Muscle of arm (tissue), 14 donors: ENCODE measurements at places on chromosomes 7 and 10.
A peak's percentile ranks its signal among the peaks of the same experiment; 100 is the strongest.

DNA sequence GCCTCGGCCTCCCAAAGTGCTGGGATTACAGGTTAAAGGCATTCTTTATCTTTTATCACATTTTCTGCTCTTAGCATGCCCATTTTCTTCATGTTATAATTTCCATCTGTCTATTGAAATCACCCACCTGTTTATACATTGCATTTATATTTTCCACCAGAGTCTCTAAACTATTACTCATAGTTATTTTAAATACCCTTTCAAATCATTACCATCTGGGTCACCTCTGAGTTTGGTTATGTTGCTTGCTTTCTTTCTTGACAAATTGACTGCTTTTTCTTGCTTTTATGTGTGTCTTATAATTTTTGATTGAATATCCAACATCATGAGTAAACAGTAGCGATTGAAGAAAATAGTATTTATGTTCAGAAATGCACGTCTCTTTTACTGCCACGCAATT lies 71.4 kb downstream of the TMEM270 start:
- no peak for DNase-seq

DNA sequence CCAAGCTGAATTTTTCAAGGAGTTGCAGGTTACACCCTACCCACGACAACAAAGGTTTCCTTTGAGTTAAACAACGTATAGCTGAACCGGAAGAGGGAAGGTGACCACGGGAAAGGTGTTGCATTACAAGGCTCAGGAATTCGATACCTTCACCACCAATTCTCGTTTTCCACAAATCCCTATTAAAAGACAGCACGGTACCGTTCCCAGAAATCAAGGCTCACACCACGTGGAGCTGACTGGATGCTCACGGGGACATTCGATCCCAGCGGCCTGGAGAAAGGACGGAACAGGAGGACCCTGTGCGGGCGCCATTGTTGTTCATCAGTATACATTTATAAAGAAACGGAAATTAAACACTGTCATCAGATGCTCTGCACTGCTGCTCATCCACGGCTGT lies 56.4 kb downstream of the CTBP2 start:
- no peak for DNase-seq

GRCh38 chr10:639001-639750 lies 50.3 kb downstream of the DIP2C start:
- DNase-seq = no peak

DNA sequence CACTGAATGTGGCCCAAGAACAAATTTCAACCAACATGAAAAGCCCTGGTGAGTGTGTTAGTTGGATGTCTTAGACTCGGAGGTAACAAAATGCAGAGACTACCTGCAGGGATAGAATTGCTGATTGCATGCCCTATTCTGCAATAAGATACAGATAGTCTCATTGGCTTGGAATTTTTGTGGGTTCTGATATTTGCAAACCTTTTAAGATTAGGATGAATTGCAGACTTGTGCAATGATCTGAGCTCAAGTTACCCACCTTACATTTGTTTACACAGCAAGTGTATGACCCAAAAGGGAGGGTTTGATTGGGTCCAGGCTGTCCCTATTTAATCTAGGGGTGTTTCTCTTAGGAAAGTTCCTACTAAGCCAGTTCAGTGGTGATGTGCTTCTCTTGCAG lies 45.4 kb downstream of the GPR37 start:
- DNase-seq = no peak

GRCh38 chr10:10587744-10588393 lies 429.8 kb upstream of the CELF2 start:
- no peak for DNase-seq

GRCh38 chr10:88890681-88891381 lies 10.8 kb downstream of the STAMBPL1 start:
- no peak for DNase-seq

- no peak for DNase-seq
Measured at GRCh38 chr7:8065356-8065813, 96.8 kb downstream of the GLCCI1 start.

- DNase-seq = no peak
Measured at GRCh38 chr10:126977216-126977615, 72.0 kb downstream of the DOCK1 start.

GRCh38 chr10:70736525-70736924 lies 48.7 kb downstream of the TBATA start:
- DNase-seq = no peak

GRCh38 chr10:13106387-13107045 lies 6.6 kb downstream of the OPTN start:
- no peak for DNase-seq

GRCh38 chr7:28149291-28150101 lies 31.1 kb downstream of the JAZF1 start:
- no peak for DNase-seq

- peak; percentile 39 for DNase-seq
Measured at GRCh38 chr10:50464004-50464409, 159.7 kb downstream of the SGMS1 start.

- no peak for DNase-seq
Measured at GRCh38 chr10:119680050-119680449, 28.9 kb downstream of the BAG3 start.

- DNase-seq = no peak
Measured at GRCh38 chr7:72111086-72111485, 301.1 kb downstream of the CALN1 start.

GRCh38 chr10:110175406-110175805 lies 32.0 kb upstream of the MXI1 start:
- DNase-seq = no peak

DNA sequence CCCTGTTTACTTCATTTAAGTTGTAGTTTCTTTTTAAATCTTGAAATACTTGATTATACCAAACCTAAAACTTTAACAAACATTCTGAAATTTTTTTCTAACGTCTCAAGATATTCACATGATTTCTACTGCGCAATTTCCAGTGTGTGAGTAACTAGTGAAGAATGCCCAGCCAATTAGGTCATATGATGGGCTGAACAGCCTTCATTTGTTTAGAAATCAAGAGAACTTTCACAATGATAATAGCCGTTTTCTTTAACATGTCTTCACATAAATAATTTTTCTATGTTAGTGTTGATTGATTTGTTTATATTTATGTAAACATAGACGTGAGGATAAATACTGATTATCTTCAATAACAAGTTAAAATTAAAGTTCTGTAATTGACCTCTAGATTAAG lies 21.8 kb downstream of the STAM start:
- DNase-seq = no peak

- DNase-seq = no peak
Measured at GRCh38 chr7:17697128-17697881, 243.0 kb downstream of the SNX13 start.

GRCh38 chr10:109967739-109968088 lies 40.1 kb upstream of the ADD3 start:
- no peak for DNase-seq

GRCh38 chr7:157471259-157472125 lies 134.7 kb downstream of the DNAJB6 start:
- no peak for DNase-seq

- no peak for DNase-seq
Measured at GRCh38 chr7:26444555-26444954, 152.9 kb downstream of the SNX10 start.

DNA sequence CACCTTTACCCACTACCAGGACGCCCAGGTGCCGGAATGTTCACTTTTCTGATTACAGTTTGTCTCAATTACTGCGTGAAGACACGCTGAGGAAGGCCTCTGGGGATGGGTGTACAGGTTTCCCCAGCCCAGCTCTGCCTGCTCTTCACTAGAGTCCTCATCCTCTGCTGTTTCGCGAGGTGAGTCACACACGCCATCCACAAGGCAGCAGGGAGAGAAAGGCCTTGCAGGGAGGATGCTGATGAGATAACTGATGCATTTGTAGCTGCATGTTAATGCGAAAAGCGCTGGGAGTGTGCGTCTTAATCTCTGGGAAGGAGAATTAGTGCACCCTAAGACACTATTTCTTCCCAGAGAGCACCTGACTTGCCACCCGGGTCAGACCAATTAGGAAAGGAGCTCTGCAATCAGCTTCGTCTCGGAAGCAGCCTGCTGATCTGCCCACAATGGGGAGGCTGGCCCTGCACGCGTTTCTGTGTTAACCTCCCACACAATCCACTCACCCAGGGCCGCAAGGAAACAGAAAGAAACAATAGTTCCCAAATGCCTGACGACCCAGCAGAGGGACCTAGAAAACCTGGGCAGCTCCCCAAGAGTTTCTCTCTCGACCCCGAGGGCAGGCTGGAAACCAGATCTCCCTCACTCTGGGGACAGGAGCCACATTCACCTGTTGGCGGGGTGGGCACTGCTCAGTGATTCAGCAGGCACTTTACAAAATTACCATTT lies 578.7 kb downstream of the GLRX3 start:
- DNase-seq = no peak

- no peak for DNase-seq
Measured at GRCh38 chr7:130135208-130136205, 65.2 kb downstream of the KLHDC10 start.

- DNase-seq = peak; percentile 71
Measured at GRCh38 chr7:80916770-80917741, 1.8 kb downstream of the SEMA3C start.

GRCh38 chr7:79979437-79979836 lies 155.2 kb upstream of the GNAI1 start:
- no peak for DNase-seq

GRCh38 chr7:85075864-85076263 lies 111.0 kb downstream of the SEMA3D start:
- DNase-seq = no peak

- no peak for DNase-seq
Measured at GRCh38 chr7:41832941-41833340, 130.1 kb upstream of the INHBA start.

DNA sequence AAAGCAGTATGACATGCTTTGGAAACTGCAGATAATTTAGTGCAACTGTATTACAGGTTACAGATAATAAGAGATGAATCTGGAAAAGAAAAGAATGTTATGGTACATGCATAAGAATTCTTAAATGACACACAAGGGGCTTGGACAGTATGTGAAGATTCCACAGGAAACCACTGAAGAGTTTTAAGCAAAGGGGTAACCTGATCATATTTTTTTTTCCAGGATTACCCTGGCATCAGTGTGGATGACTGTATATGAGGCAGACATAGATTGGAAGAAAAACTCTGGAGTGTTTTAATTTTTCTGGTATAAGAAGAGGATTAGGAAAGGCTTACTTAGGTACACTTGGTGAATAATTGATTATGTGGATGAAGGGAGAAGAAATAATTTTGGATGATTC lies 8.1 kb downstream of the TFPI2 start:
- DNase-seq = no peak

DNA sequence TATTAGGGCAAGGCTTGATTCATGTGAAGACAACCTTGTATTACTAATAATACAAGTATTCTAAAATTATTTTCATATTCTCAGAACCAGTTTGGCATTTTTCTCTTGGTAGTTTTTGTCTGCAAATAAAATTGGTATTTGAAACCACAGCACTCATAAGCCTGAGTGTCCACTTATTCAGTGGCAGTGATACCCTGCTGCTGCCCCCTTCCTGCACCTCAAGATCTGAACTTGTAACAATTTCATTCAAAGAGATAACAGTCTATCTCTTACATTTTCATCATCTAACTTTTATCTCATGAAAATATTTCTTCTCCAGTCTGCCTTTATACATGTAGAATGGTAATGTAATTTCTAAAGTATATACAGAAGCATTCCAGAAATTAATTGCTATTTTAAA lies 9.3 kb downstream of the TFAM start:
- DNase-seq = no peak

- DNase-seq = no peak
Measured at GRCh38 chr10:47400251-47400650, 16.2 kb upstream of the ZNF488 start.

DNA sequence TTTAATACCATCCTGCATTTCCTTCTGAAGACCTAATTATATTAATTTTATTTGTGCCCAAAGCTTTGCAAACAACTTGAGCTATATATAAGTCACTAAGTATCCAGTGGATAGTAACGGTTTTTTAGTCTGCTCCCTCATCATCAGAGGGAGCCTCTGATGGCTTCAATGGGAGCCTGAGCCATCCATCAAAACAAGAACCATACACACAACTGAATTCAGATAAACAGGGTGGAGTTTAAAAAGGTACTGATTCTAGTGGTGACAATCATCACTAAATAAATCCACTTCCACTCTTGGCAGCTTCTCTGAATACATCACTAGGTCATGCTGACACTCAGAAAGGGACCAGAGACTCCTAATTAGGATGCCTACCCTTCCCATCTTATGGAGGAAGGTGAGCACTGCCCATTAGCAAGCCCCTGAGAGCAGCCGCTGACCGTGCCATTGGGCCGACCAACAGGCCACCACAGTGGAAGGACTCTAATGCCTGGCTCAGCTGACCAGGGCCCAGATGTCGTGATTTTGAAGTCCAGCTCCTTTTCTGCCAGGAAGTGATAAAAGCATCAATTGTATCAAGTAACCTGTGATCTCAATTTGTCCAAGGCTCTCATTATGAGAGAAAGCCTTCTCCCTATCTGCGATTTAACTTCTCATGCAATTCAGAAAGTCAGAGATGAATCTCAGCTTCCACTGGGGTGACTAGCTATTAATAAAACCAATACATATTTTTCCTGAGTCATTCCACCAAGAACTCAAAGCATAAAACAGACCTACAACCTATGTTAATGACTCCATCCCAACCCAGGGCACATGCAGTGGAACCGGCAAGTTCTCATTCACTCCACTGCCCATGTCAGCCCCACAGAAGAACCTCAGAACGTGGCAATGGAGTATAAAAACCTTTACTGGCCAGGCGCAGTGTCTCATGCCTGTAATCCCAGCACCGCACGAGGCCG lies 13.1 kb downstream of the VOPP1 start:
- DNase-seq = no peak

DNA sequence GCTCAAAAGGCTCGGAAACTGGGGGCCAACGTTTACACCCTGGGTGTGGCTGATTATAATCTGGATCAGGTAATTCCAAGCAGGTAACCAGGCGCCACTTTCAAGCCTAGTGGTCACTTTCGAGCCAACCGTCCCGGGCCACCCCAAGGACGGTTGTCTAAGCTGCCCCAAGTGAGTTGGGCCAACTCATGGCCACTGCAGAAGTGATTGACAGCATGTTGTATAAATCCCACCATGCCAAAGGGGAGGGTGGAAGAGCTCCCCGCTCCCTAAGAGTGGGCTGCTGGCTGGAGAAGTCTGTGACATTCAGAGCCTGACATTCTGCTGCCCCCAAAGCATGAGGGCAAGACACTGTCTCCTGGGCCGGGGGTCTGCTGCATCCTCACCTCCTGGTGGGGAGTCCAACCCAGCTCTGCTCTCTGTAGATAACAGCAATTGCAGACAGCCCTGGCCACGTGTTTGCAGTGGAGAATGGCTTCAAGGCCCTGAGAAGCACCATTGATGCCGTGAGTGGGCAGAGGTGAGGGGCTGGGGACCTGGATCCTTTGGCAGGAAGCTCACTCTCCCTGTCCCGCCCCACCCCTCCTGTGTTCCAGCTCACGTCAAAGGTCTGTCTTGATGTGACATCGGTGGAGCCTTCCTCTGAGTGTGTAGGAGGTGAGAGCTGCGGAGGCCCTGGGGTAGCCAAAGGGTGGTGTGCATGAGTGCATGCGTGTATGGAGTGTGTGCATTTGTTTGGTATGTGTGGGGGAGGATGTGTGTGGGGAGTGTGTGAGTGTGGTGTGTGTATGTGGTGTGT lies 10.8 kb downstream of the ANTXRL start:
- DNase-seq = no peak

GRCh38 chr10:122504610-122504950 lies 43.2 kb downstream of the HTRA1 start:
- DNase-seq = peak; percentile 91
